ENCODE measurements at places on chromosomes 7 and 10.

DNA sequence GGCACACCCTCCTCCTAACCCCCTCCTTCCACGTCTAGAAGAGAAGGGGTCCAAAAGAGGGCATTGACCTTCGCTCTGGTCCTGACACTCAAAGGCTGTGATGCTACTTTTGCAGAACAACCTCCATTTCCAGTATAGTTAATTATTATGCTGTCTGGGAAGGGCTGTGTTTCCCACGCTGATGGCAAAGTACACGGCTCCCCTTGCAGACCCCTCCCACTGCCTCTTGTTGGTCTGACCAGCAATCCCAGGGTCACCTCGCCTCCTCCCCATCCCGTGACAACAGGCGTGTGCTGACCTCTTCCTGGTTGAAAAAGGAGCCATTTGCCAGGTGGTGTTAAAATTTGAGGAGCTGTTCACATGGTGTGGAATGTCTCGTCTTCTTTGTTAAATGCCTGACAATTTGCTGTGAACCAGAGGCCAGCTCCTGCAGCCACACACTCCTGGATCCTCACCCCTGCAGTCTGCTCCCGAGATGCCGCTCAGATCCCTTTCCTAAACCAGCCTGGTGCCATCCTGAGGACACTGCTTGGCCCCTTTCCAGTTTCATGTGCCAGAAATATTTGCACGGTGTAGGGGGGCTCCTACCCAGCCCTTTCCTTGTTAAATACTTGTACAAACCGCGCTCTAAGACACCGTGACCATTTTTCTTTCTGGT, 321.7 kb downstream of the WDR37 start:
- DNase-seq, result no peak

- no peak for DNase-seq
Measured at GRCh38 chr7:110987127-110987693, 103.7 kb upstream of the LRRN3 start.

DNA sequence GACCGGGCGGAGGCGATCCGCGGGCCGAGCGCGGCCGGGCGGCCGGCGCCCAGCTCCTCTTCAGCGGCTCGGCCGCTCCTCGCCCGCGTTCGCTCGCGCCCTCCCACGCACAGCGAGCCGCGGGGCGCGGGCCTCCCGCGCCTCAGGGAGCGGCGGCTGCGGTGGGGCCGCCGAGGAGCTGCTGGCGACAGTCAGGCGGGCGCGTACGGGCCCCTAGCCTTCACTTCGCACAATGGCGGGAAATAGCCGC, at the start of gene MCMBP:
Gene MCMBP, minus strand, starts transcription at position 234 of the 250 bp plus-strand sequence. CDS start 259 bp downstream, outside the sequence.
- no peak for DNase-seq

DNA sequence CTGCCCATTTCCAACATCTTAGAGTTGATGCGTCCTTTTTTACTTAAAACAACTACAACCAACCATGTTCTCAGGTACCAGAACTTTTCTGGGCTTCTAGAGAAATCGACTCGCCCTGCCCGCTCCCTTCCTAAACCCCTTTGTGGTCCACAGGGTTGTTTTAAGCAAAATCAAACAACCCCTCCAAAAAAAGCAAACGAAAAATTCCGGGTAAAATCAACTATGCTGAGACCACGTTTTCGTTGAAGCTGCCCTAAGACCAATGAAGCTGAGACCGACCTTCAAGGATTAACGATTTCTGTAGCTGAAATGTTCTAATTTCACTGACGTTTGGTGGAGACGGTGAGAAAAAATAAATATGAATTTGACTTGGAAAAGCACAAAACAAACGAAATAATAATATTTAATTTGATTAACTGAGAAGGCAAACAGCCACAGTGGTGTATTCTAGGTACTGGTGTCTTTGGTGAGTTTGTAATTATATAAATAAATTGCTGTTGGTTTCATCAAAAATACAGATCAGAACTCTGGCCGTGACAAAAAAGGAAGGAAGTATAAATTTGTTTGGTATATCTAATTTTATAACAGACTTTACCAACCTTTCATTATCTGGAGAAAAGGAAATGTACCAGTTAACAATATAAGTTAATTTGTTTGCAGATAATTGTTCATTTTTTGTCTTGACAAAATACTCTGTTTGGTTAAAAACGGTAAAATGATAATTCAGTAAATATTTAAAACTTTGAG, 4.7 kb upstream of the IGF2BP3 start:
- DNase-seq, result no peak

DNA sequence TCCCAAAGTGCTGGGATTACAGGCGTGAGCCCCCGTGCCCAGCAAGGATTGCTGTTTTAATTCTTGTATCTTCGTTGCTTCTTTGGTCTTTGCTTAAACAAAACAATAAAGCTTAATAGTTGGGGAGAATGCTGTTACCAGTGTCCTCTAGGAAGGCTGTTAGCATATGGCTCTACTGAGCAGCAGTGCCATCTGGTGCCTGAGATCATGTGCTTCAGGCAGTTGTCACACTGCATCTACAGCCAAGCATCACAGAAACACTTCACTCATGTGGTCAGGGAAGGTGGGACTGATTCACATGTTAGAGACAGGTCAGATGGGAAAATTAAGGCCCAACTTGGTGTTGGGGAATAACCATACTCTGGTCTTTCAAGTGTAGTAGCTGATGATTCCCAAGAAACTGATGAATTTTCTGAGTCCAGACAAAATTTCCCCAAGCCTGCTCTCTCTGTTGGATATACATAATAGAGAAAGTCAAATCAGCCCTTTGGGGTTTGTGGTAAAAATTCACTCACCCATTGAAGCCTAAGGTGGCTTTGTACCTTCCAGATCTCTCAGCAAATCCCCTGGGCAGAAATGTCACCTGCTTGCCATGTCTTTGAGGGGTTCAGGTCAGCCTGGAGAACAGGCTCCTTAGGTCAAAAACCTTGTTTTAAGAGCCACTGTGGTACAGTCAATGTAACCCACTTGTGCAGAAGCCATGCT, 28.4 kb downstream of the UBE2D4 start:
- peak; percentile 46 for DNase-seq

DNA sequence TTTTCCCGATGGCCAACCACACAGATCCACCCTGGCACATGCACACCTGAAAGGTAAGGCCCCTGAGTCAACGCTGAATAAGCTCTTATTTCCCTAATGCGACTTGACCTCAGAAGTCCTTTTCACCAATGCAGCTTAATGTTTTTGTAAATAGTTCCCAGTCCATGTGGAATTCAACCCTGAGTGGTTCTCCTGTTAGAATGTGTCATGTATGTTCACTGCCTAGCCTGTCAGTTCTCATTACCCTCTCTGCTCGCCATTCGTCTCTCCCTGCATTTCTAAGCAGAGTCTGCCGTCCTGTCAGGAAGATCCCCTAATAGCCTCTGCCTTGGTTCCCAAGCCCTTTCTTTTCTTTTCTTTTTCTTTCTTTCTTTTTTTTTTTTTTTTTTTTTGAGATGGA, 392.6 kb upstream of the SHH start:
- no peak for DNase-seq

- no peak for DNase-seq
Measured at GRCh38 chr7:5626498-5626897, 155.0 kb downstream of the RNF216 start.

DNA sequence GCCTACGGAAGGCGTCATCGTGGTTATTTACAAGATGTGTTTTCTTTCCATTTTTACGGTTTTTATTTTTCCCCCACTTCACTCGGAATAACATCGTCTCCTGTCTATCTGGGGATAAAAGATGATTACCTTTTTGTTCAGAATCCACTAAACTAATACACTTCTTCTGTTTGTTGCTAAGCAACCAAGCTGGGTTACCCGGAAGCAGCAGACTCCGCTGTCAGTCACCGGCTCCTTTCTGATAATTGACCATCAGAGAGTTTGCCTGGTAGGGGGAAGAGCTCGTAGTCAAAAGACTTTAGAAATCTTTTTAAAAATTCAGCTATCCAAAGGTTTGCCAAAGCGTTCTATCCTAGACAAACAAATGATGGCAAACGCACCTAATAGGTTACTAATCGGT, 75.0 kb upstream of the SFMBT2 start:
- no peak for DNase-seq

DNA sequence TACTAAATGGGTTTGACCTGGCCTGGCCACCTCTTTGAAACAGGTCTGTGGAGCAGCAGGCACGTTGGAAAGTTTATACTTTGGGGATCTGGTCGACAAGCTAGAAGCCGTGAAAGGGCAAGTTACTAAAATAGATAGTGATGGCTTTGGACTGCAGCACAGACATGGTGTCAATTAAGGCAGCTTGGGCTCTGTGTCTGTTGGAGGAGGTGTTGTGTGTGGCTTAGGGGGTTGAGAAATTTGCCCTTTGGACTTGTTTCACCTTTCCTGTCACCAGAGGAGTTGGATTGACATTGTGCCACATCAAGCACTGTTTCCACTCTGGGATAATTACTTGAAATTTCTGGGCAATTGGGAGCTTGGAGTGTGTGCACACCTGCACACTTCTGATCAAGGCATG, 251.8 kb upstream of the MKI67 start:
- DNase-seq, result no peak
